ENCODE measurements at places on chromosomes 13 and 19.
A peak's percentile ranks its signal among the peaks of the same experiment; 100 is the strongest.

- no peak for DNase-seq
Measured at GRCh38 chr13:32852526-32852925, 163.7 kb upstream of the KL start.

DNA sequence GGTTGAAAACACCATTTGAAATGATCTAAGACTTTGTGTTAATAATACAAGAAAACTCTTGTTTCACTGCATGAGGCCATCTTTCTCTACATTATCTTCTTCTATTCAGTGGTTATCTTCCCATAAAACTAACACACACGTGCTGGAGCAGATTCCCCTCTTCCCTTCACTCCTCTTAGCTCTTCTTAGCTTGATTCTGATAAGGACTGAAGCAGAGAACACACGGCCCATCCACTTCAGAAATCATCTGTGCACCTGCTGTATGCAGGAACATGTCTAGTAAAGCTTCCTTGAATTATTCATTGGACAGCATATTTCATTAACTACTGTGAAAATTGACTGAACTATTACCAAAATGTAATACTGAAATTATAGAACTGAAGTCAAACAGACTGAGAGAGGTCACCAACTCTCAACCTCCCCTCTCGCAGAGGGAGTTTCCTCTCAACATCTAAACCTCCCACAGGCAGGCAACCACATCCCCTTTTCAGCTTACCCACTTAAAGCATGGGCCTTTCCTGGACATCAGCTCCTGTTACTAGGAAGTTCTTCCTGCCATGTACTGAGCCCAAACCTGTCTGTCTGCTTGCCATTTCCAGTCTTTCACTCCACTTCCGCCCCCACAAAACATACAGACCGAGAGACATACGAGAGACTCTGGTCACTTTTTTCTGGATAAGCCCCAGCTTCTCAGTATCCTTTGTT, 113.9 kb downstream of the CRYL1 start:
- no peak for DNase-seq

- peak; percentile 1 for DNase-seq
Measured at GRCh38 chr19:37251308-37252229, 33.6 kb downstream of the ZNF383 start.

DNA sequence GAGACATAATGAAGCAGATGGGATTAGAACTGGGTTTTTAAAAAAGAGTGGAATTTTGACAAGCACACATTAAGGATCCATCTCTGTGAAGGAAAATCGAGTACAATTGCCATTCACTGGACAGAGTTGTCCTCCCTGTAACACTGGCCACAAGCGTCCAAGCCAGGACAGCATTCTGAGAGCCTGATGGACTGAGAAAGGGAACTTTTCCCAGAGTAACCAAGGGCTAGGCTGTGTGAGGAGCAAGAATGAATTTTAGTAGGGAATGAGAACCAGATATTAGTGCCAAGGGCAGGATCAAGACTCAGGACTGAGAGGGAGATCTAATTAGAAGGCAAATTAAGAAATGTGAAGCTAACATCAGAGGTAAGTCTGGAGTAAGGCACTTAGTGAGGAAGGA, 73.1 kb downstream of the DCLK1 start:
- DNase-seq, result no peak

GRCh38 chr19:10289836-10290356, at the start of gene ICAM5:
TSS of gene ICAM5 (plus strand) at chr19:10289952. CDS start at chr19:10290044, 92 bp downstream.
- peak; percentile 31 for DNase-seq

GRCh38 chr19:43934055-43934984, 762 bp downstream of the ZNF45 start:
- no peak for DNase-seq

DNA sequence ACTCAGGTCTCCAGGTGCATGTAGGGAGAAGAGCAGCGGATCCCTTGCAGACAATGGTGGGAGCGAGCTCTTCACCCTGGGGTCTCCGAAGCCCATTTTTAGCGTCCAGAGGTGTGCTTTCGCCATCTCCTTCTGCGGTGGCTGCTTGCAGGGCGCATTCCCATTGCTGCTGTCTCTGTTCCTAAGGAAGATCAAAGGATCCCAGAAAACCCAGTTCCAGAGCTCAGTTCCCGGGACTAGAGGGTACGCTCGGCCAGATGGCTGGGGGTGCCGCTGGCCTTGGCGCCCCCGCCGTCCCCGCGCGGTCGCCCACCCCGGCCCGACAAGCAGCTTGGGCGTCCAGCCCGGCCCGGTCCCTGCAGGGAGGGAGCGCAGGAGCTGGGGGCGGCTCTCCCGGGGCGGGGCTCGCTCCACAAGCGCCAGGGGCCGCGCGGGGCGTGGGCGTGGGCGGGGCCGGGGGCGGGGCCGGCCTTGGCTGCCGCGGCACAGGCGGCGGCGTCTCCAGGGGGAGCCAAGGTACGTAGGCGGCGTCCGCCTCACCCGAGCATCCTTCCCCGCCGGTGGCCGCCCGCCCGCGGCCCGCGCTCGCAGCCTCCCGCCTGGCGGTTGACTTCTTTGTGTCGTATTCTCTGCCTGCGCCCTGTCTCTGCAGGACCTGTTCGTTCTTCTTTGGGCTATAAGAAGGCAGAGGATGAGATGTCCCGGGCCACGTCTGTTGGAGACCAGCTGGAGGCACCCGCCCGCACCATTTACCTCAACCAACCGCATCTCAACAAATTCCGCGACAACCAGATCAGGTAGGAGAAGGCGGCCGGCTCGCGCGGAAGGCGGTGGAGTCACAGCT, 96.8 kb downstream of the ATP8A2 start:
- DNase-seq, result no peak

DNA sequence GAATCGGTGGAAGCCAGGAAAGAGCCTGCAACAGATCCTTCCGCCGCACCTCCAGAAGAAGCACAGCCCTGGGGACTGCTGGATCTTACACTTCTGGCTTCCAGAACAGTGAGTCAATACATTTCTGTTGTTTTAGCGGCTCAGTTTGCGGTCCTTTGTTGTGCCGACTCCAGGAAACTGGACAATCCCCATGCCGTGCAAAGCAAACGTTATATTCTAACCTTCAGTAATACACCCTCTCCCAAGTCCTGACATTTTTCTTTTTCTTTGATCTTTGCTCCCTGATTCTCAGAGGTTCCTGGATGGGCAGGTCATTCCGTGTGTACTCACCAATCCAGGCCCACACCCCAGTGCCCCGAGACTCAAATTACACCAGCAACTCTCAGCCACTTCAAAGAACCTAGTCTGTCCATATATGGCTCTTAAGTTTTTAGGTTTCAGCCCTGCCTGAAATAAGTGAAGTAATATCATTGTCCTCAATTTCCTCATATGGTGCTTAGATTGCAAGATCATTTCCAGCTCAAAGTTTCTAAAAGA, 387.1 kb upstream of the SGCG start:
- no peak for DNase-seq

GRCh38 chr13:91454666-91455065, 56.2 kb downstream of the GPC5 start:
- no peak for DNase-seq

GRCh38 chr19:23787106-23787505, 28.4 kb upstream of the ZNF681 start:
- DNase-seq, result no peak

DNA sequence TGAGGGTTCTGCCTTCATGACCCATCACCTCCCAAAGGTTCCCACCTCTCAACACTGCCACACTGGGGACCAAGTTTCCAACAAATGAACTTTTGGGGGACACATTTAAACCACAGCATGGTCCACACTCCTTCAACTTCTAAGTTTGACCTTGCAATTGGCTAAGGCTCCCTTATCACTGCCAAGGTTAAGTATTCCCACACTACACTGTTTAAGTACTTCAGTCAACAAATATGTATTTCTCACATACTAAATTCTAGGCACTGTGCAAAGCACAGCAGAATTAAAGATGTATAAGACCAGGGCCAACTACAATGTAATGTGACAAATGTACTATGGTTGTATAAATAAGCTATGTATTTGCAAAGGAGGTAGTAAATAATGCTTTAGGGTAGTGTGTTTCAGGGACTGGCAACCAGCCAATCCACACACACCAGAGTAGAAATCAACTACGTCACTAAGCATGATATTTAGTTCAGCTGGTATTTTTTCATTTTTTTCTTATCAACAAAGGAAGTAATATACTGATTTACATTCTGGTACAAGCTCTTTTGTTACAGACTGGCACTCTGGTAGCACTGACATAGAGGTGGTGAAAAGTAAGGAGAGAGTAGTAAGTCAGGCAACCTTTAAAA, 12.2 kb downstream of the NUFIP1 start:
- no peak for DNase-seq

GRCh38 chr13:32135655-32136054, 104.1 kb downstream of the FRY start:
- DNase-seq, result no peak

DNA sequence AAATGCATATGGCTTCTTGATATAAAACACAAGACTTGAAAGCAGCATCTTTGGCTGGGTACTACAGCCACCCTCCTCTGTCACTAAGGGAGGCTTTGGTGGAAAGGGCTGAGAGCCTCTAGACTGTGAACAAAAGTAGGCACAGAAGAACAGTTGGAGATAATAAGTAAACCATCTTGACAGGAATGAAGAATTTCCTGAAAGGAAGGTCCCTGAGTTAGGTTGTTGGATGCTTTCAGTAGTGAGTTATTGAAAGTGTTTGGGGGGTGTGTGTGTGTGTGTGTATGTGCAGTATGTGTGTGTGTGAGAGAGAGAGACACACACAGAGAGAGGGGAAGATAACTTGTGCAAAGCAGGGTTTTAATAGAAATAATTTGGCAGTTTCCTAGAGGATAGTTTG, 38.2 kb downstream of the ALOX5AP start:
- no peak for DNase-seq

- DNase-seq, result no peak
Measured at GRCh38 chr13:111422348-111422747, 101.9 kb downstream of the TEX29 start.

DNA sequence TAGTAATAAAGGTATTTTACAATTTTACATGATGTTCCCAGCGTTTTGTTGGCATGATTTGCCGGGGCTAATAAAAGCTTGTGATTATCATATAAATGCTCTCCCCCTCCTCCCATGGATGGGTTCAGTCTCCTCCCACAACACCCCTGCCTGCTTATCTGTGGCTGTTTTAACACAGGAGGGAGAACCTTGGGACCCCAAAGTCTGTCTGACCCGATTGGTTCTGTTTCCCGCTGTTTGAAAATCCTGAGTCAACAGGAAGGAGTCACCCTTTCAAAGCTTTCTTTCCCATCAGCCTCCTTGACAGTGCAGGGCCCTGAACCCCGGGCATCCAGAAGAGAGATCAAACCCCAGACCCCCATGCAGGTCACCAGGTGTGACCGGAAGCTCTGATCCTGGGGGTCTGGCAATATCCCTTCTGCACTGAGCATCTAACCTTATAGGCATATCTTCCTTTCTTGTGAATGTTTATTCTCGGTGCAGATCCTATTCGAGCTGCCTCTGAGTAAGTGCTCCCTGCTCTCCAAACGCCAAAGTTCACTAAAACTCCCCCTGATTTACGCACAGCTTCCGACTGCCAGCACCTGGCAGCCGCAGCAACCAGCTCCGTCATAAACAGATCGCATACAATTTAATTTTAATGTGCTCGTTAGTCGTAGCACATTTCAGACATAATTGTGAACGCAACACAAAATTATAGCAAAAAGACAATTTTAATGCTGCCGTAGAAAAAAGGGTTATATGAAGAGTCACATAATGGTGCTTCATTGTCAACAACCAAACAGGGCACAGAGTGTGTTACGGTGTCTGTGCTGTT, 74.8 kb downstream of the TSHZ3 start:
- DNase-seq, result no peak

DNA sequence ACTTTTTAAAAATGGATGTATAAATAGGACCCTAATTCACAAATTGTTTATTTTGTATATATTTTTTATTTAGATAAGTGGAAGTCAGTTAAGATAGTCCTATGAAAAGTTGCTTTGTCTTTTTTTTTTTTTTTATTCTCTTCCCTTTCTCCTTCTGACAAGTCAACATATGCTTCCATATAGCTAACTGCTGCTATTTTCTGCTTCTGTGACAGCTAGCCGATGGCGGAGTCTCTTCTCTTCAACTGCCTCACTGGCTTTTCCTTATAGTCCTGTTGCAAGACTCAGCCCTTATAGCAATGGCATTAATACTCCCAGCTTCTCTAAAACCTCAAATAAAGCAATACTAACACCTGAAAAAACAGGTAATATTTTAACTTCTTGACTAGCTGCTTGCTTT, 45.3 kb downstream of the SLAIN1 start:
- no peak for DNase-seq

DNA sequence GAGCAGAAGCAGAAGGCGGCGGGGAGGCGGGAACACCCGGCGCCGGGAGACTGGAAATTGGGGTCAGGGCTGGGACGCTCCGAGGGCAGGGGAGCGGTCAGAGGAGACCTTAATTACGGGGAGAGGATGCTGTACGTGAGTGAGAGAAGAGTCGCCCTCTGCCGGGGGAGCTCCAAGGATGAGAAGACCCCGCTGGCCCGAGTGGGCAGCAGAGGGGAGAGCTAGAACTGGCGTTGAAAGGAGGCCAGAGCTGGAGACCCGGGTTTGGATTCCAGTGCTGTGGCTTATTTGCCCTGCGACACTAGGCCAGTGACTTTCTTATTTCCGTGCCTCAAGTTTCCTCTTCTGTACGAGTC, 536 bp downstream of the FAM32A start:
- DNase-seq, result no peak

GRCh38 chr13:103405297-103405696, 339.1 kb upstream of the SLC10A2 start:
- no peak for DNase-seq

DNA sequence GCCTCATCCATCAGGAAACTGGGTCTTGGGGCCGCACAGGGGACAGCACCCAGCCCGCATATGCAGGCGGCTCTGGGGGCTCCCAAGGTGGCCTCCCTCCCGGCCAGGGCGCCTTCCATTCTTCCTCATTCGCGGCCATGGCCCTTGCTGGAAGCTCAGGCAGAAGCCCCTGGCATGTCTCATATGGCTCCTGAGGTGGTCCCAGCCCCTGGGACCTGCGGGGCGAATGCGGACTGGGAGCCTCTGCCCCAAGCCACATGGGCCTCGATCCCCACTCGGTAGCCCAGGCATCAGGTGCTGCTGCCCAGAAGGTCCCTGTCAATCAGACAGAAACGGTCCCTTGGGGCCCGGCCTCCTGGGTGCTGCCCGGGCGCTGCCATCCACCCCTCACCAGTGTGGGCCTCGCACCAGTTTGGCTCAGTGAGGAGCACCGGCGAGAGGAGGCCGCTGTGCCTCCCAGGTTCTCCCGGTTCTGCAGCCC, 301.6 kb downstream of the TEX29 start:
- DNase-seq, result no peak
